Mesenteric fat pad (tissue), 1 donor: ENCODE measurements at places on chromosomes 4 and X. TPM values are rescaled to one million over a fixed set of nuclear protein-coding genes. Genes with fewer than 3 reads are reported as not detected.

DNA sequence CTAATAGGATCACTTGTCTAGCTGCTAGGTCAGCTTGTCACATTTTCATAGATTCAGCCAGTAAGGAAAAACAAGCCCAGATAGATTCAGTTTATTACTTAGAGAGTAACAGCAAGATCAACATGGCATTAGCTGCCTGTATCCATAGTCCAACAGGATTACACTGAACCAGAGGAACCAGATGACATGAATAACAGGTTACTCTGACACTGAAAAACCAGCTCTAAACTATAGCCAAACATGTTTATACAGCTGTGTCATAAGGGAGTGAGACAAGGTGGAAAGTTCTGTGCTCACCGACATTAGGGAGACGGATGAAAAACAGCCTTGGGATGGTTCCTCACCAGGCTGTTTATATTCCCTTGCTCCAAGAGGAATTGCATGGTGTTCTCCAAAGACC lies 102.9 kb upstream of the EOLA2 start:
- DNase-seq: no peak

Gene ZNF518B
- 23.5 TPM for total RNA-seq

GRCh38 chrX:21738210-21738949 lies 19.5 kb downstream of the SMPX start:
- DNase-seq: no peak

Gene RAB33A
- total RNA-seq: 3.4 TPM

Gene H2BW2
- not detected for total RNA-seq
